Activated CD4-positive, CD25-positive, alpha-beta regulatory T cell treated with anti-CD3 and anti-CD28 coated beads, Interleukin-2, amount 50 U/mL, for 16 hours (primary cell): ENCODE measurements at places on chromosomes 5 and 9.

- DNase-seq, result no peak
Measured at GRCh38 chr9:14211564-14211963, 102.4 kb downstream of the NFIB start.

- DNase-seq, result no peak
Measured at GRCh38 chr5:143134900-143135299, 268.6 kb downstream of the NR3C1 start.

DNA sequence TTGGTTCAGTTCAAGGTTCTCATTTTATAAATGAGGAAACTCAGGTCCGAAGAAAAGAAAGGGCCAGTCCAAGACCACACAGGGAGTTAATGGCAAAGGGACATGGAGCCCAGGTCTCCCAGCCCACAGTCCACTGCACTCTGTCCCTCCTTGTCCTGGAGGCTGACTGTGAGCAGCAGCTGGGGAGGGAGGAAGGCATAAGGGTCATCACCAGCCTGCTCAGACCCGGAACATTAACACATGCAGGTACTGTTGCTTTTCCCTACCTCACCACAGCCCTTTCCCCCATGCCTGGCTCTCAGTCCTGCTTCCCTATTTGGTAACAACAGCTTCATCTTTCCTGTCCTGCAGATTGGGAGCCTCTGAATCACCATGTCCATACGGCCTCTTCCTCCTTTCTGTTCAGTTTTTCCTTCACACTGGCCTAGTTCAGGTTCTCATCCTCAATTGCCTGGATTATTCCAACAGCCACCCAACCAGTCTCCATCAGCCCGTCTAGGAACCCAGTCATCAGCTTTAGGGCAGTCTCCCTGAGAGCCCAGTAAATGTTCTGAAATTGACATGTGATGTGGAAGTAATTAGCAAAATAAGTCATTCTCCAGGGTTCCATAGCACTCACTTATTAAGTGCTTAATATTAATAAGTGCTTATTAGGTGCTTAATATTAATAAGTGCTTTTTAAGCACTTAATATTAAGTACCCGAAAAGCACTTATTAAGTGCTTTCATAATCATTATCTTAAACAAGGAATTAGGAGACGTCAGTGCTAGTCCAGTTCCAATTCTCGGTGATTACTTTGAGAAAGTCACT, 4.3 kb downstream of the GPX3 start:
- DNase-seq, result no peak

- no peak for DNase-seq
Measured at GRCh38 chr5:91390268-91390667, 7.2 kb upstream of the ARRDC3 start.

GRCh38 chr5:158591301-158591863, 508.3 kb downstream of the EBF1 start:
- DNase-seq, result no peak
